ENCODE measurements at places on chromosomes 3 and 15.

DNA sequence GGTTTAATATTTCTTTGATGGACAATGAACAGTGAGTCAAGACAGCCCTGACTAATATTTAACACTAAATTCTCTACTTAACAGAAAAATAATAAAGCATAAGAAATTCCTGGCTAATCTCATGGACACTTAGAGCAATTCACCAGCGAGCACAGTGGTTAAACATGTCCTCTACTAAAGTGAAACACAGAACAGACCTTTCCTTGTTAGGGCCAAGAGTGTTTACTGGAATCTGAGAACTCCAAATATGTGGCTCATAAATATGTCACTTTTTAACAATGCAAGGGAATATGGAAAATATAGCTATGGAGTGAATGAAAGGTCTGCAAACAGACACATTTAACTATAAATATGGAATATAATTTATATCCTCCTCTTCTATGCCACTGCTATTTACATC is 18.6 kb upstream of the IGSF10 start:
- DNase-seq: no peak

DNA sequence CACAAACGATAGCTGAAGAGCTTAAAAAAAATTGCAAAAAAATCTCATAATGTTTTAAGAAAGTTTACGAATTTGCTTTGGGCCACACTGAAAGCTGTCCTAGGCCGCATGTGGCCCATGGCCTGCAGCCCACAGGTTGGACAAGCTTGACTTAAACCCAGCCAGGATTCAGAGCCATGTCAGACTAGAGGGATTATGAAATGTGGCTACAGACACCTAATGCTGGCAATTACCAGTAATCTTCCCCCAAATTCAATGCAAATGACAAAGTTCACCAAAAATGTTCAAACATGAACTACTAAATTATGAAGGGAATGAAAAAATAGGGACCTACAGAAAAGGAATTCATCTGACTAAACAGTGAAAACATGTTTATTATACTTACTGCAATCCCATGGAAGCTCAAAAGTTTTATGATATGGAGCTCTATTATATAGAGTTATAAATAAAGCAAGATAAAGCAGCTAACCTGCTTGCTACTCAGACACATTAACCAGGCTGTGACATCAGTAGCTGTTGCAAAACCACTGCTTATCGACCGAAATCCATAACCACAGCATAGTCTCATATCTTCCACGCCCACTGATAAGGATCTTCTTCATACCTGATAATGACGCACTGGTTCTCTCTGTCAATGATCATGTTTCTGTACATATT is 49.2 kb downstream of the LDHAL6B start:
- no peak for DNase-seq

DNA sequence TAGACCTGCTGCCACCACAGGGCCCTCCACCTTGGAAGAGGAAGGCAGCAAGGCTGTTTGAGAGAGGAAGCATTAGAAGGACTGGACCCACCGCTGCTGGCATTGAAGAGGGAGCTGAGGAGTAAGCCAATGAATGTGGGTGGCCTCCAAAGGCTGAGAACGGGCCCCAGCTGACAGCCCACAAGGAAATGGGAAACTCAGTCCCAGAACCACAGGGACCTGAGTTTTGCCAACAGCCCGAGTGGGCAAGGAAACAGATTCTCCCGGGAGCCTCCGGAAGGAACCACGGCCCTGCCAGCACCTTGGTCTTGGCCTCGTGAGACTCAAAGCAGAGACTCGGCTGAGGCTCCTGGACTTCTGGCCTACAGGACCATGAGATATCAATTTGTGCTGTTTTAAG is 95.4 kb upstream of the SNRPA1 start:
- DNase-seq: no peak

DNA sequence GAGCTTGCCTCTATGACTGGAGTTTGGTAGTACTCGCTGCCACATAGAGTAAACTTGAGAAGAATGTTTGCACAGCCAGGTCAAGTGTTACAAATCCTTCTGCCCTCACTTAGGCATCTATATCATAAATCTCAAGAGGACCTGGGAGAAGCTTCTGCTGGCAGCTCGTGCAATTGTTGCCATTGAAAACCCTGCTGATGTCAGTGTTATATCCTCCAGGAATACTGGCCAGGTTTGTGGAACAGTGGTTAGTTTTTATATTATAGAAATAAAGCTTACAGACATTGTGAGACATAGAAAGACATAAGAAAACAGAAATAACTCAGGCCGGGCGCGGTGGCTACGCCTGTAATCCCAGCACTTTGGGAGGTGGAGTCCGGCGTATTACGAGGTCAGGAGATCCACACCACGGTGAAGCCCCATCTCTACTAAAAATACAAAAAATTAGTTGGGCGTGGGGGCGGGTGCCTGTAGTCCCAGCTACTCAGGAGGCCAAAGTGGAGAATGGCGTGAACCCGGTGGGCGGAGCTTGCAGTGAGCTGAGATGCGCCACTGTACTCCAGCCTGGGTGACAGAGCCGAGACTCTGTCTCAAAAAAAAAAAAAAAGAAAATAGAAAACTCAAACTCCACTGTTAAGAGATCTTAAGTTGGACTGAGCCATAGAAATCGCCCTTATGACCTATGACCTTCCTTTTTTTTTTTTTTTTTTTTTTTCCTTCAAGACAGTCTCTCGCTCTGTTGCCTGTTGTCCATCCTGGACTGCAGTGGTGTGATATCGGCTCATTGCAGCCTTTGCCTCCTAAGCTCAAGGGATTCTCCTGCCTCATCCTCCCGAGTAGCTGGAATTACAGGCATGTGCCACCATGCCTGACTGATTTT is 2.2 kb downstream of the RPSA start:
- no peak for DNase-seq

DNA sequence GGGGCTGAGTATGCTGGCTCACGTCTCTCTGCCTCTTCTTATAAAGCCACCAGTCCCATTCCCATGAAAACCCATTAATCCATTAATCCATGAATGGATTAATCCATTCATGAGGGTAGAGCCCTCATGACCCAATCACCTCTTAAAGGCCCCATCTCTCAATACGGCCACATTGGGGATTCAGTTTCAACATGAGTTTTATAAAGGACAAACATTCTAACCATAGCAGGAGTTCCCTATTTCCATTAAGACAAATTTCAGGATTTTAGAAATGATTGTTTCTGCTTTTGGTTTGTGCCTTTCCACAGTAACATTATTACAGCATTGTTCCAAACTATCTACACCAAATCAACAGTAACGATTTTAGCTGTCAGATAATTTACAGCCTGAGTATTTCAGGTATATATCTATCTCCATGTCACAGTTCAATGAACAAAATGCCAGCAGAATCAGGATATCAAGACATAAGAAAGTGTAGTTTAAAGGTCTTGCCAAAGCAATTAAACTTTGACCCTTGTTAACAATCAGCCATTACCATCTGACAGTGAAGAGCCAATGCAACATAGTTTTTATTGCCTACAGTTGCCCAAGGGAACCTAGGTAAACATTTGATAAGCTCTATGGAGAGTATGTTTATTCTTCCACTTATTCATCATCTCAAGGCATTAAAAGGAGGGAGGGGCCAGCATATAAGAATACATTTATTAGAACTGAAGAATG is 3.8 kb downstream of the TSPAN3 start:
- peak; percentile 60 for DNase-seq

- DNase-seq: no peak
These were observed 40.6 kb downstream of the MYO5C start for GRCh38 chr15:52255008-52255407.

DNA sequence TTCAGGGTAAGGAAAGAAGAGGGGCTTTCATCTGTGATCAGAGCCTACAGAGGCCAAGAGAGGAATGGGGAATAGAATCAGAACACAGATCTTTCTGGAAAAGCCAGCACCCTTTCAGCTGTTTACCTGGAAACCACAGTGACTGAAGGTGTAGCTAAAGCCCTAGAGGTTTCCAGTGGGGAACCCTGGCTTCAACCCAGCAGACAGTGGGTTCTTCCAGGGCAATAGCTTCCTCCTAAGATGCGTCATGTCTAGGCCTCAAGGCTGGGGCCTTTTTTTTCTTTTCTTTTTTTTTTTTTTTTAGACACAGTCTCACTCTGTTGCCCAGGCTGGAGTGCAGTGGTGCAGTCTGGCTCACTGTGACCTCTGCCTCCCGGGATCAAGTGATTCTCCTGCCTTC is 3.1 kb upstream of the CPNE9 start:
- DNase-seq: no peak

GRCh38 chr15:65451989-65452388 is 29.2 kb upstream of the IGDCC4 start:
- DNase-seq: no peak

GRCh38 chr15:69871511-69872134 is 226.1 kb downstream of the TLE3 start:
- no peak for DNase-seq

GRCh38 chr3:177589041-177589650 is 391.9 kb upstream of the TBL1XR1 start:
- DNase-seq: no peak

GRCh38 chr3:10777627-10778026 is 38.4 kb upstream of the SLC6A11 start:
- DNase-seq: no peak

DNA sequence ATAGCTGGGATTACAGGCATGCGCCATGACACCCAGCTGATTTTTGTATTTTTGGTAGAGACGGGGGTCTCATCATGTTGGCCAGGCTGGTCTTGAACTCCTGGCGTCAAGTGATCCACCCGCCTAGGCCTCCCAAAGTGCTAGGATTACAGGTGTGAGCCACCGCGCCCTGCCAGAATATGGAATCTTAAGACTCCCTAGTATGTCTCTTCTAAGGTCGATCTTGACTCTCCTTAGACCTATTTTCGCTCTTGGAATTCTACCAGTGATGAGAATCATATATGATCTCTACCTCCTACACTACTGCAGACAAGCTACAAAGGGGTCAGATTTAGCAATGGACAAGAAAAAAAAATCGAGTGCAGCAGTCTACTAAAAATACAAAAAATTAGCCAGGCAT is 19.3 kb upstream of the EOGT start:
- no peak for DNase-seq

DNA sequence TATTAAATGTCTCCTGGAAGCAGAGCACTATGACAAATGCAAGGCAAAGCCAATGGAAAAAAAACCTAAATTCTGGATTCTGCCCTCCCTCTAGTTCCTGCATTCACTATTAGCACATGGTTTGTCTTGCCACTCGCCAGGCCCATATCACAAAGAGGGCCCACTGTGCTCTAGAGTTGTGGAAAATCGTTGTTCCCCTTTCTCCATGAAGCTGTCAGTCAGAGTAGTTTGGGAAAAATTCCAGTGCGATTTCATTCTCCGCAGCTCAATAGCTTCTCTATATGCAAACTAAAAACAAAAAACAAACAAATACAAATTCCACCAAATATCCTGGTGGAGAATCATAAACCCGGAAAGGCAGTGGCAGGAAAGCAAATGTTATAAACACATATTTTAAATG is 77.3 kb downstream of the RORA start:
- no peak for DNase-seq

- DNase-seq: peak; percentile 38
These were observed 252 bp upstream of the ARMC8 start for GRCh38 chr3:138186803-138187295.

DNA sequence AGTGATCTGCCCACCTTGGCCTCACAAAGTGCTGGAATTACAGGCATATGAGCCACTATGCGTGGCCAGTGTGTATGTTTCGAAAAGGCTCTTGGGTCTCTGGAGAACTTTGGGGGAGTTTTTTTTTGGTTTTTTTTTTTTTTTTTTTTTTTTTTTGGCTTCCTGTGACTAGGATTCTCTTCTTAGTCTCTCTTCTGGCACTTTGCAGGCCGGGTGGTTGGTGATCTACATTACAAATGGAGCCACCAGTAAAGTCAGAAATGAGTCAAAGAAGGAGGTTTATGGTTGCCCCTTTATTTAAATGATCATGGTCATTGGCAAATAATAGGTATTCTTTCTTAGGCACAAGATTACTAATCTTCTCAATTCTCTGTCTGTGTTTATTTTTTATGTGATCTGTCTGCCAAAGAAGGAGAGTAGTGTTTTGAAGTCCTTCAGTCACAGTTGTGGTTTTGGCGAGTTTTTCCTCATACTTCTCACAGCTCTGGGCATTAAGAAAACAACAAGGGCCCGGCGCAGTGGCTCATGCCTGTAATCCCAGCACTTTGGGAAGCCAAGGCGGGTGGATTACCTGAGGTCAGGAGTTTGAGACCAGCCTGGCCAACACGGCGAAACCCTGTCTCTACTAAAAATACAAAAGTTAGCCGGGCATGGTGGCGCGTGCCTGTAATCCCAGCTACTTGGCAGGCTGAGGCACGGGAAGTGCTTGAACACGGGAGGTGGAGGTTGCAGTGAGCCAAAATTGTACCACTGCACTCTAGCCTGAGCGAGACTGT is 38.3 kb downstream of the PDE8A start:
- DNase-seq: no peak

- DNase-seq: no peak
These were observed 30.2 kb downstream of the HEG1 start for GRCh38 chr3:125025642-125026041.

GRCh38 chr3:13850161-13850945 is 29.5 kb downstream of the WNT7A start:
- DNase-seq: peak; percentile 53

GRCh38 chr3:72872183-72872582 is 15.7 kb upstream of the GXYLT2 start:
- no peak for DNase-seq

- no peak for DNase-seq
These were observed 54.1 kb downstream of the LPP start for GRCh38 chr3:188207941-188208515.

DNA sequence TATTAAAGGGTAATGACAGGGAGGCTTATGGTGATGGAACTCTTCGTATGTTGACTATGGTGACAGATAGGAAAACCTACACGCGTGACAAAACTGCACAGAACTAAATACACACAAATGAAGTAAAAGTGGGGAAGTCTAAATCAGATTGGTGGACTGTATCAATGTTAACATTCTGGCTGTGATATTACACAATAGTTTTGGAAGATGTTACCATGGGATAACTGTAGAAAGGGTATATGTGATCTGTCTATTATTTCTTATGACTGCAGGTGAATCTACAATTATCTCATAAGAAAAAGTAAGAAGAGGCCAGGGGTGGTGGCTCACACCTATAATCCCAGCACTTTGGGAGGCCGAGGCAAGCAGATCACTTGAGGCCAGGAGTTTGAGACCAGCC is 9.1 kb downstream of the HIGD2B start:
- no peak for DNase-seq

DNA sequence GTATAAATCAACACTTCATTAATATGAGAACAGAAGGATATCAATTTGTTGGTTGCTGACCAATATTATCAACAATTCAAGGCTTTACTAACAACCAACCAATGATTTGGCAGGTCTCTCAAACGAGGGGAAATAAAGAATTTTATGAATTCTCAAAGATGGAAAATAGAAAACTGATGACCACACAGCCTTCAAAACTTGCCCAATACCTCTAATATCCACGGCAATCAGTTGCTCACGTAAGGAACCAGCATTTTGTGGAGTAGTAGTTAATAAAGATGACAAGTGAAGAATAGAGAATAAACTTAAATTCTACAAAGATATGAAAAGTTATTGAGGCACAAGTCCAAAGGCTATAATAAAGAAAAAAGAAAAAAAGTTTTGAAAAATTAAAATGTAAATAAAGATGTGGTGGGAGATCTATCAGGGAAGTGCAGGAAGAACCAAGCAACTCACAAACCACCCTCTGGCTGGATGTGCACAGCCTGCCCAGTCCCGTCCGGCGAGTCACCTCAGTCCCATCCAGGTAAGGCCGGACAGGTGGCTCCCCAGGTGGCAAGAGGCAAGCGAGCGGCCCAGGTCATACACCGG is 808 bp downstream of the GK5 start:
- no peak for DNase-seq

Data from HuH-7.5 (cell line).